C1 segment of cervical spinal cord (tissue), 14 donors: ENCODE measurements at places on chromosomes 4 and X.

- DNase-seq = no peak
These were observed 170.4 kb downstream of the PCDH18 start for GRCh38 chr4:137361756-137362470.

DNA sequence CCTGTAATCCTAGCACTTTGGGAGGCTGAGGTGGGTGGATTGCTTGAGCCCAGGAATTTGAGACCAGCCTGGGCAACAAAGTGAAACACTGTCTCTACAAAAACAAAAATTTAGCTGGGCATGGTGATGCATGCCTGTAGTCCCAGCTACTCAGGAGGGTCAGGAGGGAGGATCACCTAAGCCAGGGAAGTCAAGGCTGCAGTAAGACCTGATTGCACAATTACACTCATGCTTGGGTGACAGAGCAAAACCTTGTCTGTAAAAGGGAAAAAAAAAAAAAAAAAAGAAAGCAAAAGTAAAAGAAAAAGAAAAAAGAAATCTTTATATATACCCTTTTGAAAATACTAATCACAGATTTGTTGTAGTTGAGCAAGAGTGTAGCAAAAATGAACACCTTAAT lies 801.0 kb upstream of the IGFBP7 start:
- no peak for DNase-seq

DNA sequence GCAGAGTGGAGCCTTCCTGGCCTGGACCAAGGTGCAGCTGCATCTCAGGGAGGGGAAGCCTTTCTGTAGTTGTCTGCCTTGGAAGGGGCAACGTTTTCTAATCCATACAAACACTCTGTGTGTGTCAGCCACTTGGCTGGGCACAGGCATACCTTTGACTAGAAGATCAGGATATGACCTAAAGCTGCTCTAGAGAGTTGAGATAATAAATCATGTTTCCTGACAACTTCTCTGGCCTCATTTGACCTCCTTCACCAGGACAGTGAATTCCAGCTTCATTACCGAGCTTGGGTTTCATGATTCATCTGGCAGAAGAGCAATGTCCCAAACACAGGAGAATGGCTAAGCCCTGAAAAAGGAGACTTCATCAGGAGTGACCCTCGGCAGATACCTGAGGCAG lies 89.6 kb upstream of the KIT start:
- DNase-seq = no peak

GRCh38 chr4:78588894-78589545 lies 37.5 kb downstream of the ANXA3 start:
- DNase-seq = no peak

- no peak for DNase-seq
These were observed 1099.4 kb upstream of the IGFBP7 start for GRCh38 chr4:58209551-58209950.

DNA sequence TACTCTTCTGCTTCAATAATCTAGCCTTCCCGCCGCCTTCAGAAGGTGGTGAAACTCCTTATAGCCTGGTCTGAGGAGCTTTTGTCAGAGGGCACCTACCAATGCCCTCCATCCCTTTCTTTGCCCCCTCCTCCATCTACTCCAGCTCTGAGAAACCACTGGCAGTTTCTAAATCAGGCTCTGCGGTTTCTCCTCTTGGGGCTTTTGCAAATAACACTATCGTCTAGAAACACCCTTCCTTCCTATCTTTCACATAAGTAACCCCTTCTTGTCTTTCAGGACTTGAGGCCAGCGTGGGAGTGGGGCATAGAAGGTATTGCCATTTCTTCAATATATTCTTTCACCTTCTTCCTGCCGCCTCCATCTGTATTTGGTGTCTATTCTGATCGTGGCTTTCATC lies 1.2 kb upstream of the EFHC2 start:
- DNase-seq = no peak

DNA sequence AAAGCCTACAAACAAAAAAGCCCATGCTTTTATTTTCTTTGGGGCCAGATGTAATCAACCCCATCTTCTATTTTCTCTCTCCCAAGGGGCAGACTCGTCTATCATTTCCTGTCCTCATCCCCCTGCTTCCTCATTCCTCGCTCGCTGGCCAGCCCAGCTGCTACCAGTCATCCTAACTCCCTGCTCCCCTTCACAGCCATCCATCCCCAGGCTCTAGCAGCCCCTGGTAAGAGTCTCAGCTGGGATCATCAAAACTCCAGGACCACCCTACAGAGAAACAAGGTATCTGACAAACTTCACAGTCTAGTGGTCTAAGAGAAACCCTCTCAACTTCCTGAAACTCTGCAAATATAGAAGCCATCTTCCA lies 23.6 kb downstream of the SH3KBP1 start:
- DNase-seq = no peak

DNA sequence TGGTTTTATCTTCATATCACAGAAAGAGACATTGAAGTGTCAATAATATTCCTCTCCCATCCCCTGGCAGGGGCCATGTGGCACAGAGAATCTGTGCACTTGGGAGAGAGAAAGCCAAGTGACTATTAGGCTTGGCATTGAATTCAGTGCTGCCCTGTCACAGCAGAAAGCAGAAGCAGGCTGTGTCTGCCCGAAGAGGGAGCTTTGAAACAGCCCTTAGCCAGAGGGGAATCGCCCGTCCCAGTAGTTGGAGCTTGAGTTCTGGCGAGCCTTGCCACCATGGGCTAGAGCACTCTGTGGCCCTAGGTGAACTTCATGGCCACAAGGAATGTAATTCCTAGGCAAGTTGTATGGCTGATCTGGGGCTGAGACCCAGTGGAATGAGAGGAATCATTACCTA lies 282.5 kb upstream of the PCDH10 start:
- no peak for DNase-seq
